NCI-H2081 treated with DMSO at 0.1 percent for 48 hours (cell line): ENCODE measurements at places on chromosomes 3 and 15.

DNA sequence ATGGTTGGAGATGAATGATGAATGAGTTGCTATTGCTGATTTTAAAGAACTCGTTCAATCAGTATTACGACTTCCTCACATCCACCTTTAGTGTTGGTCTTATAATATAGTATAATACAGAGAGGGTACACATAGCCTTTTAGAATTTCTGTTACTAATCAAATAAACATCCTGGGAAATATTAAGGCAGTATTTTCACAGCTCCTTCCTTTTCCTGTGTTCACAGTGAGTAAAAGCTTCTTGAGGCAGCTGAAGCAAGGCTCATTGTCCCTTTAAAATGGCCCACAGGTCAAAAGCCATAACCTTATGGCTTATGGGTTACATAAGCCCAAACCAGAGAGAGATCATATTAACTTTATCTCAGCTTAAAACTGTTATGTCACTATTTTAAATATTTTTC is 1.3 kb upstream of the BTLA start:
- no peak for DNase-seq

DNA sequence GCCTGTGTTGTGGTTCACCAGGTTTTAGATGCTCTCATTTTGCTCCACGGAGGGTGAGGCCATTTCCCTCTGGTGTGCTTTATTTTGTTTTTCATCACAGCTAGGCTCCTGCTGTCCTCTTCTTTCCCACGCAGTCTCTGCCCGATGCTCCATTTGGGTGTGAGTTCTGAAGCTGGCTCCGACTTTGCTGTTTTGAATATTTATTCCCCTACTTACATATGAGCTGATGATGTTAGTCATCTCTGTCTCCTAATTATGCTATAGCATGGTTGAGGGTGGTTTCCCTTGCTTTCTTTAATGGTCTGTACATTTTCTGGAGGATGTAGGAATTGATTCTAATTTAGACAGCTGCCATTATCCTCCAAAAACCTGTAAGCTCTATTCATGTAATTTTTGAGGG is 168.1 kb upstream of the MYRIP start:
- DNase-seq: no peak

DNA sequence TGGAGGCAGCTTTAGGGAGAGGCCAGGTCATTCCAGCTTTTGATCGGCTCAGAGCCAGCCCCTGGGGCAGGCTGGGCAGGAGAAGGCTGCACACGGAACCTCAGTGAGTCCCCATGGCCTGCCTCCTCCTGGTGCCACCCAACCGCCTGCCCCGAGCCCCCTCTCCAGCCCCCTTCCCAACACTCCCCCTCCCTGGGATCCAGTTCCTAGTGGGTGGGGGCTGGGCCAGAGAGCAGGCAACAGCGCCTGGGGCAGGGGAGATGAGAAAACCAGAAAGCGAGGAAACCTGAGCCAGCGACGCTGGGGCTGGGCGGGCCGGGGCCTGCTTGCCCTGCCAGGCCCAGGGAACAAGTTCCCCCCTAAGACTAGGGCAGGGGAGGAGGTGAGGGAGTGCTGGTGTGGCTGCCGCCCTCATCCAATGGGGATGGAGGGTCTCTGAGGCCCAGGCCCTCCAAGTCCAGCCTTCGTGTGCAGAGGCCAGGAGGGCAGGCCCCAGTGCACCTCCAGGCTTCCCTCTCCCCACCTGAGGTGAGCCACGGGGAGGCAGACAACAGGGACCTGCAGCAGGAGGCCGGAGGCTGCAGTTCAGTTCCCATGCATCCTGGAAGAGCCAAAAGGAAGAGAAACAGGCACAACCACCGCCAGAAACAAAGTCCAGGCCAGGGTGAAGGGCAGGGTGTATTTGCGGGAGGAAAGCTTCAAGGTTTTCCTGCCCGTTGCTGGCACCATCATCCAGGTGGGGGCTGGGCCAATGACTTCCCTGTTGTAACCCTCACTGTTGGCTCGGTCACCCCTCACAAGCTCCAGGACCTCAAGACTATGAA is 4.0 kb upstream of the SEMA3F start:
- no peak for DNase-seq

GRCh38 chr3:13648060-13649001 is 99.4 kb downstream of the FBLN2 start:
- no peak for DNase-seq

GRCh38 chr3:194471863-194472262 is 14.9 kb downstream of the ATP13A3 start:
- DNase-seq: no peak

DNA sequence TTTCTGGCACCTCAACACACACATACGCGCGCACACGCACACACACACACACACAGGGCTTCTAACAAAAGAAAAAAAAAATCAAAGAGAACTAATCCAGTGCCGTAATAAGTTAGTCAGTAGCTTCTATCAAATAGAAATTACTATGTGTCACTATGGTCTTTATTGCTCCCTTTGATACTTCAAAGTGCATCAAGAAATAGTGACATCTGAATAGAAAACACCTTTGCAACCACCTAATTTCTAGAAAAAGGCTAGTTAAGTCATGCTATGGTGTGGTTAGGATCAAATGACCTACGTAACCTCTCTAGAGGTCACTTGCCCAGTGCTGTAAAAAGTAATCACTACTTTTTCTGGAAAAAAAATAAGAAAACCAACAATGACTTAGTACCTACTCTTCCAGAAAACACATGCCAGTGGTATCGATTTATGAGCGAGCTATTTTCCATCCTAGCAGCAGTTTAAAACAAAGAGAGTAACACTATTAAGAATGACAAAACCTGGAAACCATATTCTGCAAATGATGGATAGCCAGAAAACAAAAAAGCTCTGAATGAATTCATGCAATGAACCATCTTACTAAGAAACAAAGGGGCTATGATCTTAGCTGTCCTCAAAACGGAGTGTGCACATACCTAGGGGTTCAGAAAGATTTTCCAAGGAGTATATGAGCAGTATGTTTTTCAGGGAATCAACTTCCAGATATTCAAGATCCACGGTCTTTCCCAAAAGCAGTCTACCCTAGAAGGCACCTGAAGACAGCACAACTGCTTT is 6.8 kb downstream of the AVEN start:
- no peak for DNase-seq

DNA sequence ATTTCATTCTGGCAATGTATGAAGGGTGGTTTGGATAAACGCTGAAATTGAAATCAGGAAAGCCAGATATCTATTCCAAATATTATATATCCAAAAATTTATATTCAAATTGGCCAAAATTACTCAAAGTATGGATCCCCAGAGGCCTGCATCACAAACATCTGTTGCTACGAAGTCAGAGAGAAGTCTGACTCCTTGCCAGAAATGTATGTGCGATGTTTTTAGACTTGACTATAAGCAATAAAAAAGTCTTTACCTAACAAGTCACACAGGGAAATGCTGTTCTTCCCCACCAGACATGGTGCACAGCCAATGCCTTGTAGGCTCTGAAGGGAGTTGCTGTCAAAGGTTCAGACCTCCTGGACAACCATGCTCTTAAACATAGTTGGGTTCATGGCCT is 533.1 kb downstream of the OTOL1 start:
- no peak for DNase-seq

DNA sequence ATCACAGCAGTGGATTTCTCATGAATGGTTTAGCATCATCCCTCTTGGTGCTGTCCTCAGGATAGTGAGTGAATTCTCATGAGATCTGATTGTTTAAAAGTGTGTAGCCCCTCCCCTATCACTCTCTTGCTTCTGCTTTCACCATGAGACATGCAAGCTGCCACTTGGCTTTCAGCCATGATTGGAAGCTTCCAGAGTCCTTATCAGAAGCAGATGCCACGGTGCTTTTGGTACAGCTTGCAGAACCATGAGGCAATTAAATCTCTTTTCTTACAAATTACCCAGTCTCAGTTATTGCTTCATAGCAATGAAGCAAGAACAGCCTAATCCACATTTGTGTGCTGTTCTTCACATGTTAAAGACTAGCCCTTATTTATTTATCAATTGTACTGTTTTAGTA is 495.2 kb upstream of the EPHA6 start:
- no peak for DNase-seq

DNA sequence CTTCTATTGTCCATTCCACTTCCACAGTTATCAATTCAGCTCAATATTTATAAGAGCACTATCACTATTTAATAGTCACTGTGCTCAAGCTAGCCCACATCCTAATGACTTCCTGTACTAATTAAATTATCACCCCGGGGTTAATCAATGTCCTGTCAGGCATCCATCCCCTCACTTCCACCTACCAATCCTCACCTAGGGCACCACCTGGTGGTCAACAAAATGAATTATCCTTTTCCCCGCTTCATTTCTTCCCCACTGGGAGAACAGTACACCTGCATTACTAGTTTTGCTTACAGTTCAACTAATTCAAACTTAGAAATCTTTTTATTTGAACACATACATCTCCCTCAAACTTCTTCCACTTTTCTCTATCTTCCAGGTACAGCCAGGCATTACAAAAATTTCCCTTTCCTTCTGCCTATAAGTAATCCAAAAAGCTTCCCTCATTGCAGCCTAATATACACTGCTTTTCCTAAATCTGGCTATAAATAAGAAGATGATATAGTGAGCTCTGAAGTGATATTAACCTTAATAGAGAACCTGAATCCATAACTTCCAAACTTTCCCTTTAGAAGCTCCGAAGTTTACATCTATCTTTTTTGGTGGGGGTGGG is 68.5 kb downstream of the TMCC1 start:
- DNase-seq: no peak

- no peak for DNase-seq
Measured at GRCh38 chr15:40340740-40341400, at the start of gene CCDC9B. CCDC9B (minus strand) TSS chr15:40340939; CDS start chr15:40340819, 120 bp downstream.

DNA sequence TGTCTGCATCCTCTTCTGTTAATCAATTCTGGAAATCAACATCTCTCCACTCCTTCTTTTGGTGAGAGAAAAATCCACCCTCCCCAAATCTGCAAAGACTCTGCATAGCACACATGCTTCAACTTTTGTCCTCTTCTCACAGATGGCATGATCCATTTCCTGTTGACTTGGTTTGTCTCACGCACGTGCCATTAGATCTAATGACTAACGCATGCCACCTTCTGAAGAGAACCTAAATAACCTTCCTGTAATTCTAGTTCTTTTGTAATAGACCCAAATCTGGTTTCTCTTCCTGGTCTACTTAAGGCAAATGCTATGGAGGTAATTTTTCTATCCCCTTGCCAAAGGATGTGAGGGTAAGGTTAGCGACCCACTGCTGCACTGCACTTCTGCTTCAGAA is 51.0 kb upstream of the ATOSA start:
- DNase-seq: no peak

DNA sequence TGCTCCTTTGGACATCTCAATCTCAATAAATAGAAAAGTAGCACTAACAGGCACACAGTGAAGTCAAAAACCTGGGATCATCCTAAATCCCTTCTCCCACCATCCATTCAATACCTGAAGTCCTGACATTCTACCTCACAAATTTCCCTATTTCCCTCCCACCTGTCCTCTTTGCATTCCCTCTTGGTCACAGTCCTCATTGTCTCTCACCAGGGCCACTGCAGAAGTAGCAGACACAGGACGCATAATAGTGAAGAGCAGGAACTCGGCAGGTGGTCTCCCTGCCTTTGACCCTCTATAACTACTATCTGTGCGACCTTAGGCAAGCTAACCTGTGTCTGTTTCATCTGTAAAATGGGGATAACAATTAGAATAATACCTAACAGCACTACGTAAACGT is 2.3 kb downstream of the THOC7 start:
- DNase-seq: no peak
